ENCODE measurements at places on chromosomes 12 and 14.

DNA sequence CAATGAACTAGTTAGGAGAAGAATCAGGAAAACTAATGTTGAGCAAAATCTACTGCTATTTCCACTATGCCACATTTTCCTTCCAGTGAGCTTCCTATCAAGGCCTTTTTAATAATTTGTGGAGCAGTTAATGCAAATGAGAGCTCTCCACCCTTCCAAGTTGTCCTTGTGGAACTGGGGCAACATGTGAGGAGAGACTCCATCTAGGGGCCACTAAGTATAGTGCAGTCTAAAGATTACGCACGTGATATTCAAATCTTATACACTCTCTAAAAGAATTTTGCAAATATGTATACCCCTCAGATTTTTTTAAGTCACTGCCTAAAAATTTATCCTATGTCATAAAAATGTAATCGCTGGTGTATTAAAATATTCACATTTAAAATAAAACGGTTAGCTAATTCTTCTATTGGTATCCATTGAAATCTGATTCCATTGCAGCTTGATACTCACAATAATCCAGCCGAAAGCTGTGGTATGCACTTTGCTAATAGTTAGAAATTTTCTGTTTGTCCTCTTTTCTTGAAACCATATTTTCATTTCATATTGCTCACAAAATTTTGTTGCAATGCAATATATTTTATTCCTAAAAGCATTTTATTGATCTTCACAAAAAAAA is 100.1 kb downstream of the PAH start:
- H3K27me3 ChIP-seq = peaks cover 24% of the 10 kb centered on the region
- H3K4me3 ChIP-seq = no peak overlapping the region
- no peak overlapping the region for H3K27ac ChIP-seq
- no peak for DNase-seq
- H3K4me1 ChIP-seq = no peaks in the 10 kb centered on the region

DNA sequence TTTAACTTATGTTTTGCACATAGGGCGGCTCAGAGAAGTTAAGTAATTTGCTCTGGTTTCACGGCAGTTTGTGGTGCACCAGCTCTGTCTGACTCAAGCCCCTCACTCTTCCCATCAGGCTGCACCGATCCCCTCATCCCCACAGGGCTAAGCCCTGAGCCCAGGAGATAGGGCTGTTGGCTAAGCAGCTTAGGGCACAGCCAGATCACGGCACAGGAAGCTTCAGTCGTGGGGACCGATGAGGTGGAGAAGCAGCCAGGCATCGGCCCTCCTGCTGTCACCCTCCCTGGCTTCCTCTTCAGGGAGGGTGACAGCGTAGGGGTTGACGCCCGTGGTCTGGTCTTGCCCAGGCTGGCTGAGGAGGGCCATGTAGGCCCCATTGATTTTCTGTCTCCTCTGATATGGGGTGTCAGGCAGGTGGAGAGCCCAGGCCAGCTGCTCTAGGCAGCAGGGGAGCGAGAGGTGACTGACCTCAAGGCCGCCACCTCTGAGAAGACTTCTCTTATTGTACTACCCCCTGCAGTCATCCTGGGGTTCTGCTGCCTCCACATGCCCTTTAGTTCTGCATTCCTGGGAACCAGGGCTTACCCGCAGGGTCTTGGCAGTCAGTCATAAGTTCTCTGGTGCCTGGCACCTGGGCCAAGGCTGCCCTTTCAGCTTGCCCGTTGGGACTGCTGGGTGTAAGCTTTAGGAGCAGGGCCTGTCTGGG is 166.4 kb downstream of the TSPAN9 start:
- no peaks in the 10 kb centered on the region for H3K36me3 ChIP-seq
- peaks cover 8% of the 10 kb centered on the region for H3K4me1 ChIP-seq
- H3K27ac ChIP-seq = no peak overlapping the region

DNA sequence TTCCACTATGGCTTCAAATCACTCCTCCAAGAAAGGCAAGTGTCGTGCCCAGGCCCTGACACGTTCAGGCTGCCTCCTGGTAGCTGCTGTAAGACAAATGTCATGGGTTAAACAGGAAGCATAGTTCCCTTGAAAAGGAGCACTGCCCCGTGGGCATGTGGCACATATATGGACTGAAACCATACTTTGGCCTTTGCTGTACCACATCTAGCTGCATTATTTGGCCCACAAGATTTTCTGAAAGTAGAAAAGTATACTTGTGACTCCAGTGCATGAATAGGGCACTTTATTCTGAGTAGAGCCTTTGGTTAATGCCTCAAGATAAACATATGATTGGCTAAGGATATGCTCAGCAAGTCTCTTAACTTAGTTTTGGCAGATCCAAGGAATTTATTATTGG is 218.7 kb upstream of the EGLN3 start:
- H3K4me1 ChIP-seq = no peaks in the 10 kb centered on the region
- no peak for DNase-seq
- H3K27me3 ChIP-seq = peaks cover 3% of the 10 kb centered on the region
- no peak overlapping the region for H3K27ac ChIP-seq
- H3K36me3 ChIP-seq = no peaks in the 10 kb centered on the region

DNA sequence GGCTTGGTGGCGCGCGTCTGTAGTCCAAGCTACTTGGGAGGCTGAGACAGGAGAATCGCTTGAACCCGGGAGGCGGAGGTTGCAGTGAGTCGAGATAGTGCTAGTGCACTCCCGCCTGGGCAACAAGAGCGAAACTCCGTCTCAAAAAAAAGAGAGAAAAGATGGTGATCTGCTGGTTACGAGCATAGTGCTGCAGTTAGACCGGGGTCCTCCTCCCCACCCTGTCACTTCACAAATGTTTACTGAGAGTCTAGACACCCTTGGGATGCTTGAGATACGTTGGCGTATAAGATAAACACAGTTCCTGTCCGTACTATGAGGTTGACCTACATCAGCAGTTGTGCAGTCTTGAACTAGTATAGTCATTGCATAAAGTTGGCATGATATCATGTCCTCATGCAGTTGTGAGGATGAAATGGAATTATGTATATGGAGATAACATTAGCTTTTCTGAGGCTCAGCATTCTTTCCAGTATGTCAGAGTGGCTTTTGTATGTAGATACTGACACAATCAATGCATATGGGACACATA is 787 bp downstream of the ACAD10 start:
- peaks cover 33% of the 10 kb centered on the region for H3K36me3 ChIP-seq
- no peak for DNase-seq

GRCh38 chr12:98635657-98636323 is 8.8 kb downstream of the IKBIP start:
- DNase-seq = no peak
- no peak overlapping the region for H3K4me3 ChIP-seq
- peaks cover 15% of the 10 kb centered on the region for H3K36me3 ChIP-seq

Data from activated B cell treated with CpG ODN at 0.5 μM for 24 hours (primary cell).